ENCODE measurements at places on chromosomes 3 and 15.

- DNase-seq: no peak
These were observed 1.2 kb downstream of the MYZAP start for GRCh38 chr15:57592836-57593420.

GRCh38 chr3:195035345-195036202, 235.4 kb downstream of the XXYLT1 start:
- no peak for DNase-seq

DNA sequence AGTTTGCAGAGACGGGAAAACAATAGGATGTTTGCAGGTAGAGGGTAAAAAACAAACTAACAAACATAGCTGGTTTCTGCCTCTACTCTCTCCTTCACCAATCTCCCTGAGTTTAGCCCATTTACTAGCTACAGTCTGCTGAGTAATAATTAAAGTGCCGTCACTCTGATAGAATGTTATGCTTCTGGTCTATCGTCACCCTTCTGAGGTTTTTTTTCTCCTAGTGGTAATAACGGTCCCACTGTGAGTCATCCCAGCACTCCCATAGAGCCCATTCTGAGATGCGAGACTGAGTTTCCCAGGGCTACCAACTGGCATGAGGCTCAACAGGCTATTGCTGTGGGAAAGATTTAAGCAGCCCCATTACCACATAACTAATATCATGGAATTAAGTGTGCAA, 56.4 kb downstream of the PLAAT1 start:
- no peak for DNase-seq

- DNase-seq: no peak
These were observed 18.7 kb downstream of the TGM4 start for GRCh38 chr3:44893097-44893496.

DNA sequence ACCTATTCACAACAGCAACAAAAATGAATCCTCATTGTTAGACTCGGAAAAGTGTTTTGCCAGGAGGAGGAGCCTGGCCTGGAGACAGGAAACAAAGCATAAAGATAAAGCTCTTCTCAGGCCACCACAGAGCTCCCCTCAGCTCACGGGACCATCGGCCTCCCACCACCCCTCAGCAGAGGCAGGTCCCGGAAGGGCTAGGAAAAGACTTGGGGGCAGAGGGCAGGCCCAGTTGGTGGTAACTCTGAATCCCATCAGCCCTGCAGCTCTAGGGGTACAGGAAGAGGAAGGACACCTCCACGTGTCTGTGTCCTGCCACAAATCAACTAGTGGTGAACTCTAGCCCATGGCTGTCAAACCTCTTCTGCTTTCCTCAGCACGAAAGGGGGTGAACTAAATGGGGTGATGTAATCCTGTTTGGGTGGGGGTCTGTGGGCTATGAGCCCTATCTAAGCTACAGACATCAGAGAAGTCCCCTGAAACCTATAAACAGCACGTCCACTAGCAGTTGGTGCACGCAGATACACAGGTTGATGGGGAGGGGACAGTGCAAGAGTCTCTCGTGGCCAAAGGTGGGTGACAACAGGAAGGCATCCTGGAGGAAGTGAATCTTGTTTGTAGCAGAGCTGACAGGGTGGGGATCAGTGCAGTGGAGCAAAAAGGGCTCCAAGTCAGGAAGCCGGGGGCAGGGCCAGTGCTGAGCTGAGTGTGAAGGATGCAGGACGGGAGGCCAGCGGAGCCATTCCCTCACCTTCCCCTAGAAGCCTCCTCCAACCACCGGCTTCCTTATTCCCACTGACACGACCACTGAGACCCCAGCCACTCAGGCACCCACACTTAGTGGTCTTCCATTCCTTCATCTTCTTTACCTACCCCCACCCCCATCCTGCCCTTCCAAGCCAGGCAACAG, 111.1 kb upstream of the HACD2 start:
- DNase-seq: no peak

DNA sequence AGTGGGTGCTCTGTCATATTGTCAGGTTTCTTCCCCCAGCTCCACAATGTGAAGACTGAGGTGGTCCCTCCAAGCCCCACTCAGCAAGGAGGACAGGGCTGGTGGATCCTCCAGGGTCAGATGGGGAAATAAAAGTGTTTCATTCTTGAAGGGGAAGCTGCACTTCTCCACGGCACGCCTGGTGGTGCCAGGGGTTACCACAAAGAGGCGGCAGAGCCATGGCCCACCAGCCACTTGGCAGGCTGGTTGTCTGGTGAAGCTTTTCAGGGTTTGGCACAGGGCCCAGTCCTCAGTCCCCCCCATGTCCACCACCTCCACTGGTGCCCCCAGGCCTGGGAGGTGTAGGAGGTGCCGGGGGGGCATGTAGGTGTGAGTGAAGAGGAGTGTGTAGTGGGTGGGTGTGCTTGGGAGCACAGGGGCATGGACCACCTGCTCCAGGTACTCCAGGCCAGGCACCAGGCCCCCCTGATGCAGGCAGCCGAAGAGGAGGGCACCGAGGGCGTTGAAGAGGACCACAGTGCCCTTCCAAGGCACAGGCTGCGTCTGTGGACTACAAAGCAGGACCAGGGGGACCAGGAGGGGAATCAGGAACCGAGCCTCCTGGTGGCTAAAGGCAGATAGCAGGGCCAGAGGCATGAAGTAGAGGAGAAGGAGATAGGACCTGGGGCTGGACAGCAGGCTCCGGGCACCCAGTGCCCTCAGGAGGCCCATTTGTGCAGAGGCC, 5.0 kb upstream of the NCBP2 start:
- DNase-seq: no peak

DNA sequence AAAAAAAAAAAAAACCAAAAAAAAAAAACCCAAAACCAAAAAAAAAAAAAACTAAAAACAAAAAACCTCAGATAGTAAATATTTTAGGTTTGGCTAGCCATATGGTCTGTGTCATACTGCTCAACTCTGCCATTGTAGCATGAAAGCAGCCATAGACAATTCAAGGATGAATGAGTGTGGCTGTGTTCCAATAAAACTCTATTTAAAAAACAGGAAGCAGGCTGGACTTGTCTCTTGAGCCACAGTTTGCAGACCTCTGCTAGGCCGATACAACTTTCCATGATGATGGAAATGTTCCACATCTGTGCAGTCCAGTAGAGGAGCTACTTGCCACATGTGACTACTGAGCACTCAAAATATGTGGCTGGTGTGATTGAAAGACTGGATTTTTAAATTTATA, 11.1 kb downstream of the EFCAB12 start:
- no peak for DNase-seq

DNA sequence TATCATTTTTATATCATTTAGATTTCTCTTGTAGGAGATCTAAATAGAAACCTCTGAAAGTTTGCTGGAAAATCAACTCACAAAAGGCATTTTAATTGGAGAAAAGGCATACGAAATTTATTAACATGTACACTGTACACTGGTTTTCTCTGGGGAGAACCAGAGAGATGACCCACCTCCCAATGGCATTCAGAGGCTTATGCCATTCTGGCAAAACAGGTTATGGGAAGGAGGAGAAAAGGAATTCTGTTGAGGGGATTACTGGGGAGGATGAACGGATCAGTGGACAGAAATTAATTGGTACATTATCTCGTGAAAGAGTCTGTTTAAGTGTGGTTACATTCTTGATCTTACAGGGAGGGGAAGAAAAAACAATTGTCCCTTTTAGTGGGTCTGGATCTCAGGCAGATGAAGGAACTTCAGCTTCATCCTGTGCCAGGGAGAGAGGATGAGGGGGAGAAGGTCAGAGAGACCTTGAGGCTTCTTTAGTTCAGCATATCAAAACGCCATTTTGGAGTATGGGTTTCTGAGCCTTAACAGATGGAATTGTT, 16.5 kb downstream of the RAB11A start:
- DNase-seq: no peak

- no peak for DNase-seq
These were observed 33.6 kb upstream of the ZBTB38 start for GRCh38 chr3:141334627-141335250.

DNA sequence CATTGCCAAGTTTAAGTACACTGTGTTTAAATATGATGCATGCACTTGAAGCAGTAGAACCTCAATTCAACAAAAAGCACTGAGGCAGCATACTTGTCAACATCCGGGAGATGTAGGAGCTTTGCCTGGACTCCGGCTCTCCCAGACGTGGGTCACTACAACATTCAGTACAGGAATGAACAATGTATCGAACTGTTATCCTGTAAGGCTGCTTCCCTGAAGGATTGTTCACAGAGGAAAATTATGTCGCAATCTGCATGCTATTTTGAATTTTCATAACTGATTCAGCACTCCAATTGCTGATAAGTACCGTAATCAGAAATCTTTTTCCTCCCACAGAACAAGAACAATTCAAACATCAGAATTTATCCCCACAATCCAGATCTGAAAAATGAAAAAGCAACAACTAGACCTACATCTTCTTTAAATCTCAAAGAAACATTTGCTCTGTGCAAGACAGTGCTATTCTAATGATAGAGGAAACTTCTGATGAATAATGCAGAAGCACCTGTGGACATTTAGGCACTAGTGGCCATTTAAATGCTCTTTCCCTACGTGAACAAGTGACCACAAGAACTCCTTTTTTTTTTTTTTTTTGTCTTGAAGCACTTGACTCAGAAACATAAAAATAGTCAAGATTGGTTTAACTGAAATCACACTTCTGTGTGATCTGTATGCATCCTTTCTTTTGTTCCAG, 113.4 kb downstream of the PLCH1 start:
- no peak for DNase-seq

DNA sequence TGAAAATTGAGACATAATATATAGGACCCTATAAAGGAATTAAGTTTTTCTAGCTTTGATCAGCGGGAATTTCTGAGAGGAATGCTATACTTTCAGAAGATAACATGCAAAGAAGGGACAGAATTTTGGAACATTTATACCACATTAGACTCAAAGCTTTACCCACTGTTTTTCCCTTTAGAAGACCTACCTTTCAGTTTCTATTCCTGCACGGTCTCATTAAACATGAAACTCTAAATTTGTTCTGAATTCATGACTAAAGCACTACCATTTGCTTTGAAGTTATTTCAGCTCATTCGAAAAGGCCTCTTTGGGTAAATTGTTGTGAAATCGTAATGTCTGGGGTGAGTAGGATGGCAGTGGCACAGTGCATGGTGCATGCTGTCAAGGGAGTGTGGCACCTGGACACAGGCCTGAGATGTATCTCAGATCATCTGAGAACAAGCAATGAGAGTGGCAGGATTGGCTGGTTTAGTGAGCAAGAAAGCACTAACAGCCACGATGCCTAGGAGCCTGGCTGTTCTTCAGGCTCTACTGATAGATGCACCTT, 42.5 kb downstream of the CHCHD4 start:
- no peak for DNase-seq

- no peak for DNase-seq
These were observed 725 bp downstream of the SRP14 start for GRCh38 chr15:40038275-40038637.

- DNase-seq: no peak
These were observed 28.3 kb downstream of the CERS3 start for GRCh38 chr15:100500226-100500990.

DNA sequence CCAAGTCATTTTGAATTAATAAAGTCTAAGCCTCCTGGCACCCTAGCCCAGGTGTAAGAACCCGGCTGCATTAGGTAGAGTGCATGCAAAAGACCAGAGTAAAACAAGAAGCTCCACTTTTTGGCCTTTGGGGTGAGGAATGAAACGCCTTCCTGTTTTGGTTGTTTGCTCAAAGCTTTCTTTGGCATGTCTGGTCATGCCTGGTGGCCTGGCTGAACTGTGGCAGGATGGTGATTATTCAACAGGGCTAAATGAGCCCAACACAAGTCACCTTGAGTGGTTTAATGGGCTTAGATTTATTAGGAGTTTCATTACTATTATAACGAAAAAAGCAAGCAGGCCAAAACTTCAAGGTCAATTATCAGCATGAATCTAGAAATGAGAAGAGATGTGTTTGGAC, 40.9 kb upstream of the LDHAL6B start:
- no peak for DNase-seq

- DNase-seq: no peak
These were observed 5.8 kb upstream of the USP50 start for GRCh38 chr15:50552238-50552637.

DNA sequence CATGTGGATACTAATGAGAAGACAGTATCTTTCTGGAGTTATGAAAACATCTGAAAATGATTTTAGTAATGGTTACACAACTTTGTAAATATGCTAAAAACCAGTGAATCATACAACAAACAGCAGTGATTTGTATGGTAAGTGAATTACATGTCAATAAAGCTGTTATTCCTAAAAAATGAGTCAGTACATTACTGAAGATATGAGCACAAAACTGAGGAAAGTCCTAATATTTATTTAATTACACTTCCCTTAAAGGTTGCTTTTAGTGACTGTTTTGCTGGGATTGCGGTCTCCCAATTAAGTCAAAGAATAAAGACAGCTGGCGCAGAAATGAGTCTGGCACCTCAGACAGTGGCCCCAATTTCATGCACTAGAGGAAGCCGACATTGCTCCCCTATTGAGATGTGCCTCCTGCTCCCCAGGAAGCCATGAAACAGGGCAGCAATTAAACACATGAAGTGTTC, 50.9 kb upstream of the FSIP1 start:
- DNase-seq: no peak

- no peak for DNase-seq
These were observed 55.7 kb downstream of the PCCB start for GRCh38 chr3:136305879-136306278.

DNA sequence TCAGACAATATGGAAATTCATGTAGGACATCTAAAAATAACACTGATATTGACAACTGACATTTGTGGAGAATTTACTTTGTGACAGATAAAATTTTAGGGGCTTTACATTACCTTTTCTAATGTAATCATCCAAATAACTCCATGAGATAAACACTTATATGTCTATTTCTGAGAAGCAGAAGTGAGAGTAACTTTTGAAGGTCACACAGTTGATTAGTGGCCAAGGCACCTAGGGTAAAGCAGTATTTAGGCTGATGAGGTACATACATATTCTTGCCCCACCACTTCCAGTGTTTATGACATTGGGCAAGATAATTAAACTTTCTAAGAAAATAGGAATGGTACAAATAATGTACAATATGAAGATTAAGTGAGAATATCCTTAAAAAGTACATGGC, 248.4 kb downstream of the CPNE4 start:
- DNase-seq: no peak

DNA sequence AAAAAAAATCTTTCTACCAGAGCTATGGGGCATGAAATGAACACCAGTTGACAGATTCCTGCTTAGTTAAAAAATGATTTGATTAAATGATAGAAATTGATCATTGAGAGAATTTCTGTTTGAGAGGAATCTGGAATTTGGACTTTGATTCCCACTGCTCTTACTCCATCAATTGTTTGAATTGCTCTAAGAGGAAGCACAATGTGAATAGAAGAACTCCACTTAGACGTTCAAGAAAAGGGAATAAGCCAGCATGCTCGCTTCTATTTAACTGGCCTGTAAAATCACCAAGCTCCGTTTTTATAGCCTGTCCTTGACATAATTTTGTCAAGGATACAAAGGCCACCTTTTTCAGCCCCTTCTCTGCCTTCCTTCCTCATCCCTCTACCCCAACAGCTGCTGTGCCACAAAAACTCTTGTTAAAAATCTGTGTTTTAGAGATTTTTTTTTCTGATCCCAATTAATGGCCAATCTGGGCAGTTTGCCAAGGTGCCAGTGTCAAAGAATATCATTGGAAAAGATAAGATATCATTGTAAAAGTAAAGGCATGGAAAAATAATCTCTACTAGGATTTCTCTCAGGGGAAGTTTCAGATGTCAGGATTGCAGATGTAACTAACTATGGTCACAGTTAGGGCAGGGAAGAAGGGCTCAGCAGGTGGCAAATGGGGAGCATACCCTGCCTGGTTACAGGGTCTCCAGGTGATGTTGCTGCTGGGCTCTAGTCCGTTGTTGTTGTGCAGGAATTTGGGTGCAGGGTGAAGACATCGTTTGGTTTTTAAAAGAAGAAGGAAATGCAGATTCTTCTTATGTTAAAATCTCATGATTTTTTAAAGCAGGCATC, 301.8 kb upstream of the PDZRN3 start:
- DNase-seq: no peak

Data from naive thymus-derived CD8-positive, alpha-beta T cell (primary cell).